IMR-90 (cell line): ENCODE measurements at places on chromosomes 5 and 9. TPM values are rescaled to one million over a fixed set of nuclear protein-coding genes. Genes with fewer than 3 reads are reported as not detected.

The LCN1 gene
- total RNA-seq = not detected in 2 replicates

DNA sequence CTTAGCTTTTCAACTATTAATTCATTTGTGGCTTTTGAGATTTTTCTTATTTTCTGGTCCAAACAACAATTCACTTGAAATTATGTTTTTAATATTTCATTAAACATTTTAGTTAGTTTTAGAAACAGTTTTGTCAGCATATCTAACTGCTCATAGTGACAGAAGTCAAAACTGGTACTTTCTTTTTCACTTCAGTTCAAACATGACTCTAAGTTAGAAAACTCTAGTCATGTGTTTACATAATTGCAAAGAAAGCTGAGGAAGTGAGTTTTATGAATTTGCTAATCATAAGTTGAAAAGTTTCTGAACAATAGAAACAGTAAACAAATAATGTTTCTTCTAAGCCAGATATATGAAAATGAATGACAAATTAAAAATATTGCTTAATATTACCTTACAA is 1931.0 kb downstream of the EFNA5 start:
- no peak for DNase-seq
- no peaks in the 10 kb centered on the region for H3K36me3 ChIP-seq
- no peaks in the 10 kb centered on the region for H3K4me1 ChIP-seq
- H3K4me3 ChIP-seq = no peak overlapping the region
- H3K27me3 ChIP-seq = no peaks in the 10 kb centered on the region

The C5orf52 gene
- total RNA-seq = not detected in 2 replicates

- DNase-seq = peak; percentile 42
- no peaks in the 10 kb centered on the region for H3K36me3 ChIP-seq
- peaks cover 61% of the 10 kb centered on the region for H3K27me3 ChIP-seq
- H3K27ac ChIP-seq = no peak overlapping the region
- no peak overlapping the region for H3K4me3 ChIP-seq
- peaks cover 4% of the 10 kb centered on the region; the same call in 1 of the 2 replicates for H3K4me1 ChIP-seq
Observed at GRCh38 chr5:135462304-135462703, 10.2 kb upstream of the TIFAB start.

DNA sequence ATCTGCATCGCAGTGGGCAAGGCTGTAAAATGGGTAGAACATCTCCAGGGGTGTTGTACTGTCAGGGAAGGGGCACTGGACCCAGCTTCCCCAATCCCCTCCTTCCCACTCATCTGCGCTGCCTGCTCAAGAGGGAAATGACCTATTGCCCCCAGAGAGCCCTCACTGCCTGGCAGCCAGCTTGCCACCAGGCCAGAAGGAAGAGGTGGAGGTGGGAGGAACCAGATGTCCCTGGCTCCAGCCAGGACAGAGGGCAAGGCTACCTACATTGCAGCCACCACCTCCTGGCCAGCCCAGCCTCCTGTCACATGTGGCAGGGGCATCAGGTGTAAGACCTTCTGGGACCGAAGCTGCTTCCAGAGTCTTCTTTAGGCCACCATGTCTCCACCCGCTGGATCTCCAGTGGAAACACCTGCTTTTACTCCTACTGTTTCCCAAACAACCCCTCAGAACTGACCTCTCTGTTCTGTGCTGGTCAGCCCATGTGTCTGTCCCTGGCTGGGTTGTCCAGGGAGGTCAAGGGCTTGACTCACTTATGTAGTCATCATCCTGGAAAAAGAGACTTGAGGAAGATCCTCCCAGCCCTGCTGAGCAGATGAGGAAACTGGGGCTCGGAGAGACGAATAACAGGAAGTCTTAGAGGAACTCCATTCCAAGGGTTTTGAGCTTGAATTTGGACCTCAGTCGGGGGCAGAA is 42.3 kb downstream of the JADE2 start:
- H3K4me3 ChIP-seq = no peak overlapping the region
- peak; percentile 82 for DNase-seq
- H3K27me3 ChIP-seq = no peaks in the 10 kb centered on the region
- peaks cover 71% of the 10 kb centered on the region for H3K36me3 ChIP-seq
- H3K27ac ChIP-seq = no peak overlapping the region; the same call in 1 of the 2 replicates

DNA sequence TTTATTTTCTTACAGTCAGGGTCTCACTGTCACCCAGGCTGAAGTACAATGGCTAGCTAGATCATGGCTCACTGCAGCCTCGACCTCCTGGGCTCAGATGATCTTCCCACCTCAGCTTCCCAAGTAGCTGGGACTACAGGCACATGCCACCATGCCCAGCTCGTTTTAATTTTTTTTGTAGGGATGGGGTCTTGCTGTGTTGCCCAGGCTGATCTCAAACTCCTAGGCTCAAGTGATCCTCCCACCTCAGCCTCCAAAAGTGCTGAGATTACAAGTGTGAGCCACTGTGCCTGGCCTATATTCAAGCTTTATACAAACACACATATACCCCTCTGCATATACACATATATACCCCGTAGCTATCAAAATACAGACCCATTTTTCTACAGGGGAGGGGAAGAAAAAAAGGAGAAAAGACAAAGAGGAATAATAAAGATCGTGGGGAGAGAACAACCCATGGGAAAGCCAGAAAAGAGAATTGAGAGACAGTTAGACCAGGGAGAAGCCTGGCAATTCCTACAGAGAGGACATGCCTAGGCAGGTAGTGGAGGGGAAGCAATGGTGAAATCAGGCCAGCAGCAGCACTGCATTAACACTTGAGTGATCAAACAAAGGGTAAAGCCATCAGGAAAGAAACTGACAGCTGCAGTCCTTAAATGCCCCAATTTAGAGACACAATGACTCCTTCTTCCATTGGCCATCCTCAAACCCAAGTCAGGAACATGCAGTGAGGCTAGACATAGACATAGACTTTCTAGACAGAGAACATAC is 102.7 kb downstream of the EFNA5 start:
- H3K36me3 ChIP-seq = no peaks in the 10 kb centered on the region
- H3K4me1 ChIP-seq = 0 out of 2 replicates have a peak, but pooled peaks cover 3% of the 10 kb centered on the region
- no peak overlapping the region for H3K4me3 ChIP-seq

DNA sequence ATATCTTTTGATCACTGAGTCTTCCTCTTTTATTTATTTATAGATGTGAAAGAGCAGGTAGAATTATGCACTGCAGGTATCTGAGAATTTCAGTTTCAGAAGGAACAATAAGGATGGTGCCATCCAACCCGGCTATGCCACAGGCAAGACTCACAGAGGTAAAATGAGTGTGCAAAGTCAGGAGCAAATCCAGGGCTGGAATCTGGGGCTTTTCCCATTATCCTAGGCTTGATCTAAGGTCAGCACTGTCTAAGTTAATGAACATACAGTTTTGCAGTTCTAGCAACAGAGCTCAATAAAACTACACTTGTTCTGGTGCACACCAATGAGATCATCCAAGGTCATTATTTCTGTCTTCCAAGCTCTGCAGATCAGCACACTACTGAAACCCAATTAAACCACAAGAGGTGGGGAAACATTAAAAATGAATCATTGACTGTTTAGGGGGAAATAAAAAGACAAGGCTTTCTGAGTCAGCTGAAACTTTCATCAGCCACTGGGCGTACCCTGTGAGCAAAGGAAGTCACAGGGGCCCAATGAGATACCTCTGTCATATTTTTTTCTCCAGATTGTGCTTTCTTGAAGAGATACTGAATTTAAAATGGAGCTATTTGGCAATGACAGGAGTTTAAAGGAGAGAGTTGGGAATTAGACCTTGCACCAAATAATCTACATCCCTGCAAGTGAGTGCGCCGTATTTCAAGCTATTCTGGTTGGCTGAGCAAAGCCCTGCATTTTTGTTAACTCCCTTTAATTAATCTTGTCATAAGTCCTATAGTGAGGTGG is 662.2 kb upstream of the ZNF608 start:
- H3K4me1 ChIP-seq = peaks cover 20% of the 10 kb centered on the region
- H3K27me3 ChIP-seq = no peaks in the 10 kb centered on the region
- H3K36me3 ChIP-seq = no peaks in the 10 kb centered on the region
- H3K4me3 ChIP-seq = no peak overlapping the region
- DNase-seq = peak; percentile 88

DNA sequence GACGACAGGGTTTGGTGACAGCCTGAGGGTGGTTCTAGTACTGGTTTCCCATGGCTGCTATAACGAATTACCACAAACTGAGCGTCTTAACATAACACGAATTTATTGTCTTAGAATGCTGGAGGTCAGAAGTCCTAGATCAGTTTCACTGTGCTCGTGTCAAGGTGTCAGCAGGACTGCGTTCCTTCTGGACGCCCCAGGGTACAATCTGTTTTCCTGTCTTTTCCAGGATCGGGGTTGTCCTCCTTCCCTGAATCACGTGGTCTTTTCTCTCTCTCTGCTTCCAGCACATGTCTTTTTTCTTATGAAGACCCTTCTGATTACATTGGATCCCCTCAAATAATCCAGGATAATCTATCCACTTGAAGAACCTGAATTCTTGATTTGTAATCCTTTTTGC is 291.7 kb upstream of the PANK3 start:
- no peak overlapping the region for H3K4me3 ChIP-seq
- no peaks in the 10 kb centered on the region for H3K36me3 ChIP-seq
- no peaks in the 10 kb centered on the region for H3K27me3 ChIP-seq
- no peak overlapping the region for H3K27ac ChIP-seq

DNA sequence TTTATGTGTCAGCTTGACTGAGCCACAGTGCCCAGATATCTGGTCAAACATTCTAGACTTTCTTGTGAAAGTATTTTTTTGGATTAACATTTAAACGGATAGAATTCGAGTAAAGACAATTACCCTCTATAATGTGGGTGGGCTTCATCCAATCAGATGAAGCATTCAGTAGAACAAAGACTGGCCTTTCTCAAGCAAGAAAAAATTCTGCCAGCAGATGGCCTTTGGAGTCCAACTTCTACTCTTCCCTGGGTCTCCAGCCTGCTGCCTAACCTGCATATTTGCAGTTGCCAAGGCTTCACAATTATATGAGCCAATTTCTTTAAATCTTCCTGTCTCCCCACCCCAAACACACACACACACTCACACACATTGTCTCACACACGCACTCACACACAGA is 86.4 kb downstream of the MED10 start:
- H3K36me3 ChIP-seq = no peaks in the 10 kb centered on the region
- DNase-seq = no peak
- no peak overlapping the region for H3K4me3 ChIP-seq
- H3K27me3 ChIP-seq = no peaks in the 10 kb centered on the region
- H3K27ac ChIP-seq = no peak overlapping the region
- H3K4me1 ChIP-seq = no peaks in the 10 kb centered on the region

The SLC4A9 gene
- not detected in 2 replicates for total RNA-seq

The NDUFA8 gene
- 45.2 and 80.8 TPM in 2 replicates for total RNA-seq

The MCTP1 gene
- total RNA-seq = 0.56 TPM in 1 of 2 replicates, not detected in the other

DNA sequence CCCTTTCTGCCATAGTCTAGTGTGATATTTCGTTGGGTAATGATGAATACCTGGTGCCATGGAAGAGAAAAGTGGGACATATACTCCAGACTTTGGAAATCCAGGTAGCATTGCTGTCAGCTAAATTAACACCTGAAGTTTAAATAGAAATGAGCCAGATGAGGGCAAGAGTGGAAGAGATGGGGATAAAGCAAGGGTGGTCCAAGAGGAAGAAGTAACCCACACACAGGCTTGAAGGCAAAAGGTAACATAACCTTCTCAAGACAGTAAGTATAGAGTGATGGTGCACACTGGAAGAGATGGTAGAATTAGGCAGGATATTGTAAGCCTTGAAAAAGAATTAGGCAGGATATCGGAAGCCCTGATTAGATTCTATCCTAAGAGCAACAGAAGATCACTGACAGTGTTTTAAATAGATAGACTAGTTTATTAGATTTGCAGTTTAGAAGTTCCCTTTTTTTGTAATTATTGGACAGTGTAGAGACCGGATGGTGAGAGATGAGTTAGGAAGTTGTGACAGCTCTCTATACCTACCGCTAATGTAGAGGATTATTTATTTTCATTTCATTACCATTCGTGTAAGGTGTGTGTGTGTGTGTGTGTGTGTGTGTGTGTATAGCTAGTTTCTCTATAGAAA is 16.8 kb downstream of the ANXA1 start:
- no peaks in the 10 kb centered on the region for H3K4me1 ChIP-seq
- peaks cover 24% of the 10 kb centered on the region for H3K36me3 ChIP-seq
- DNase-seq = no peak
- H3K4me3 ChIP-seq = no peak overlapping the region

The NEUROG1 gene
- total RNA-seq = not detected in 2 replicates

The NR2F1 gene
- 18.1 and 19.0 TPM in 2 replicates for total RNA-seq

- no peaks in the 10 kb centered on the region for H3K27me3 ChIP-seq
- H3K36me3 ChIP-seq = peaks cover 13% of the 10 kb centered on the region
Observed at GRCh38 chr5:65209341-65209740, 272.4 kb downstream of the ADAMTS6 start.

DNA sequence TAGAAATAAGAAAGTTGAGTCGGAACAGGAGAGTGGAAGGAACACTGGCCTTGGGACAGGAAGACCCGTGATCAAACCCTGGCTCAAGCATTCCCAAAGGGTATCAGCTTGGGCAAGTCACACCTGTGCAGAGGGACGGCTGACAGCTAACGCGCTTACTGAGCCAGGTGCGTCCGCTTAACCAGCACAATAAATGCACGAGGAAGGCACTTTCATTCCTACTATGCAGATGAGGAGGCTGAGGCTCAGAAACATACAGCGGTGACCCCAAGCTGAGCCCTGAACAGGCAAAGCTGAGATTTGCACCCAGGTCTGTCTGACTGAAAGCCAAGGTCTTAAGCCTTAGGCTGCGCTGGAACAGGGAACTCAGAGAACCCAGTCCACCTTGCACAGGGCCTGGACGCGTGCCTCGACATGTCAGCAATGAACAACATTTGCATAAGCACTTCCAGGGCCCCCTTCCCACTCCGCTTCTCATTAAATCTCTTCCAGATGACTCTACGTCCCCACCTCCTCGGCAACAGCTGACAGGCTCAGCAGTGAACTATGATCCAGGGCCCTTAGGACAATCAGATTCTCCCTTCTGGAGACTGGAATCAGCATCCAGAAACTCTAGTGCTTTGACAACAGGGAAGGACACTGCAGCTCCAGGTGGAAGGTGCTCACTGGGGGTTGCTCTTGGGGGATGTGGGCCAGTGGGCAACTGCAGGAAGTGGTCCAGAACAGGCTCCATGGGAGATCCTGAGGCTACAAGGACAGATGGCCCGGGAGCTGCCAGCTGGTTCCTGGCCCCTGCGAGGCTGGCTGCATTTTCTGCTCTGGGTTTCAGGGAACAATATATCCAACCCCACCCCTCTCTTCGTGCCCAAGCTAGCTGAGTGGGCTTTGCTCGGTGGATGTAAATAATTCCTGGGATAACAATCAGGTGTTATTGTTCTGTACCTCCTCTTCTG is 35.2 kb downstream of the SH3PXD2B start:
- H3K4me3 ChIP-seq = no peak overlapping the region
- no peak for DNase-seq
- H3K4me1 ChIP-seq = peaks cover 28% of the 10 kb centered on the region
- no peaks in the 10 kb centered on the region for H3K27me3 ChIP-seq
- H3K27ac ChIP-seq = peak overlapping the region; percentile 60; the same call in 1 of the 2 replicates
